ENCODE measurements at places on chromosomes 7 and 10.

DNA sequence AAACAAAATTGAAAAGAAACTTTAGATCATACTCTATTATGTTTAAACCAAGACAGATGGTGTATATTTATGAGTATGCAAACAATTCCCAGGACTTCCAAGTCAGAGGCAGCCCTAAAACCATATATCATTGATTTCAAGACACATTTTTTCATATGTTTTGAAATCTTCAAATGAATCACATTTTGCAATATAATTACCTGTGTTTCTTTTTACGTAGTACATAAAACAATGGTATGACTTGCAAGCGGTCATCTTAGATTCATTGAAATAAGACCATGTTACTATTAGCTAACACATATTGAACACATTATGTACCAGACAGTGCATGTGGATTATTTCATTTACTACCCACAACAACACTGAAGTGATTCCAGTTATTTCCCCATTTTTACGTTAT, 14.9 kb downstream of the SMURF1 start:
- DNase-seq: no peak

DNA sequence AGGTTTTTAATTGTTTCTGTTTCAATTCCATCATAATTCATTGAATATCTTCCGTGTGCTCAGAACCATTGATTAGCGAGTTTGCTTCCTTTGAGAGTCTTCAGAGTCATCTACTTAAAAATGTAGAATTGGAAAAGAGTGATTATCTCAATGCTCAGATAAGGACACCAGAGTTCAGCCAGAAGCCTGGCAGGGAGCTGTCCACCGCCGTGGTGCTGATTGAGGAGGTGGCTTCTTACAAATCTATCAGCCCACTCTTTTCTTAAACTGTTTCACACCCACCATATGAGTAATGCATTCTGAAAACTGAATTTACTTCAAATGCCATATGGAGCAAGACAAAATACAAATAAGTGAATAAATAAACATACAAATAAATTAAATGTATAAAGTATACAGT, 79.3 kb downstream of the INSYN2A start:
- peak; percentile 5 for DNase-seq

- no peak for DNase-seq
These were observed 465.8 kb upstream of the PODXL start for GRCh38 chr7:132022188-132022587.

DNA sequence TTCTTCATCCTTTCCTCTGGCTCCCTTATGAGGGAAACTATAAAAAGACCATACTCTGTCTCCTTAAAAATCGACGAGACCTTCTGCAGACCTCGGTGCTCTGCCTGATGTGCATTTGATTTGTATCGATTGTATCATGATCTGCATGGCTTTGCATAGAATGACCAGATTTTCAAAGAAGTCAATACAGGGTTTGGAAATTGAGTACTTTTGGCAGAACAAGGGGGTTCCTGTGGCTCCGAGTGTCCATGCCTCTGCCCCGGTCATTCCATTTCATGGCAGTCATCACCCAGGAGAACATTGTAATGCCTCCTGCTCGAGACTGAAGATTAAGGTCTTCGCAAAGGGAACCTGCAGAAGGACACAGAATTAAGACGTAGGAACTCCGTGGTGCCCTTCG, 685 bp downstream of the CASP2 start:
- DNase-seq: peak; percentile 15

DNA sequence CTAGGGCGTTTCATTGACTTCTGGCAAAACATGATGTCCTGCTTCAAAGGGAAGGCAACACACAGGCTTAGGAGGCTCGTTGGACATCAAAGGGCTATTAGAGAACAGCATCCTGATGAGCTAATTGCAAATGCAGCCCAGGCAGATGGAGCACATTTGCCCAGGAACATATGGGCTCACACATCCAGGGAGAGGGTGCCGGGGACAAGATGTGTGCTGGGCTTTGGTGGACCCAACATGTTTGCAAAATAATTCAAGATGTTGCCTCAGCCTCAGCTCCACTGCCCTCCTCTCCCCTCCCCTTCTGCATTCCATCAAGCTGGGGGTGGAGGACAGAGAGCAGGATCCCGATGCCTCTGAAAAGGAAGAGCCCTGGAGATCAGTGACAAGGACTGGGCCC, 217.1 kb upstream of the ZMIZ1 start:
- DNase-seq: no peak

Data from H54 (cell line).